ENCODE measurements at places on chromosomes 13 and 19. TPM values are rescaled to one million over a fixed set of nuclear protein-coding genes. Genes with fewer than 3 reads are reported as not detected.
A peak's percentile ranks its signal among the peaks of the same experiment; 100 is the strongest.

DNA sequence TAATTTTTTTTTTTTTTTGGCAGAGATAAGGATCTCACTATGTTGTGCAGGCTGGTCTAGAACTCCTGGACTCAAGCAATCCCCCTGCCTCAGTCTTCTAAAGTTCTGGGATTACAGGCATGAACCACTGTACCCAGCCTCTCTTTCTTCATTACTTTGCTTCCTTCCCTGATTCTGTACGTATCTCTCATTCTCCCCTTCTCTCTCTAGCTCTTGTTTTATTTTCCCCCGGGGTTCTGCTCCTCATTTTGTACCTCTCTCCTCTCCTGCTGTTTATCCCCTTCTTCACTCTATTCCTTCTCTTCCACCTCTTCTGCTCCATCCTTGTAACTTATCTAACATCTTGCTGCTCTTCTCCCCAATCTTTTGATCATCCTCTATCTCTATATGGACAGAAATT is 46.5 kb downstream of the ZNF611 start:
- no peak overlapping the region for H3K27ac ChIP-seq
- no peak overlapping the region for H3K4me3 ChIP-seq
- peaks cover 4% of the 10 kb centered on the region for H3K36me3 ChIP-seq
- DNase-seq = no peak
- peaks cover 15% of the 10 kb centered on the region for H3K4me1 ChIP-seq

GRCh38 chr19:44792281-44792680 is 14.6 kb downstream of the CBLC start:
- H3K27me3 ChIP-seq = no peaks in the 10 kb centered on the region
- no peaks in the 10 kb centered on the region for H3K36me3 ChIP-seq
- no peak overlapping the region for H3K27ac ChIP-seq
- no peak for DNase-seq

GRCh38 chr13:84118839-84119409 is 236.7 kb upstream of the SLITRK1 start:
- H3K36me3 ChIP-seq = no peaks in the 10 kb centered on the region
- DNase-seq = no peak
- H3K4me1 ChIP-seq = no peaks in the 10 kb centered on the region
- H3K27ac ChIP-seq = no peak overlapping the region

- peaks cover 35% of the 10 kb centered on the region for H3K36me3 ChIP-seq
- no peaks in the 10 kb centered on the region for H3K4me1 ChIP-seq
- peak overlapping the region; percentile 83 for H3K4me3 ChIP-seq
- peak overlapping the region; percentile 64 for H3K27ac ChIP-seq
These were observed 749 bp downstream of the ZNF264 start for GRCh38 chr19:57192077-57192420.

GRCh38 chr13:103029798-103030197 is 36.4 kb downstream of the SLC10A2 start:
- no peaks in the 10 kb centered on the region for H3K4me1 ChIP-seq
- no peak overlapping the region for H3K4me3 ChIP-seq
- no peaks in the 10 kb centered on the region for H3K27me3 ChIP-seq
- H3K27ac ChIP-seq = no peak overlapping the region
- no peaks in the 10 kb centered on the region for H3K36me3 ChIP-seq

- no peak overlapping the region for H3K27ac ChIP-seq
- H3K36me3 ChIP-seq = no peaks in the 10 kb centered on the region
- peaks cover 13% of the 10 kb centered on the region for H3K4me1 ChIP-seq
- no peaks in the 10 kb centered on the region for H3K27me3 ChIP-seq
- DNase-seq = no peak
These were observed 168.6 kb downstream of the LACC1 start for GRCh38 chr13:44048326-44048725.

- DNase-seq = no peak
- no peaks in the 10 kb centered on the region for H3K36me3 ChIP-seq
- no peaks in the 10 kb centered on the region for H3K27me3 ChIP-seq
- no peaks in the 10 kb centered on the region for H3K4me1 ChIP-seq
- no peak overlapping the region for H3K27ac ChIP-seq
These were observed 572.0 kb downstream of the IRS2 start for GRCh38 chr13:109214393-109214792.

DNA sequence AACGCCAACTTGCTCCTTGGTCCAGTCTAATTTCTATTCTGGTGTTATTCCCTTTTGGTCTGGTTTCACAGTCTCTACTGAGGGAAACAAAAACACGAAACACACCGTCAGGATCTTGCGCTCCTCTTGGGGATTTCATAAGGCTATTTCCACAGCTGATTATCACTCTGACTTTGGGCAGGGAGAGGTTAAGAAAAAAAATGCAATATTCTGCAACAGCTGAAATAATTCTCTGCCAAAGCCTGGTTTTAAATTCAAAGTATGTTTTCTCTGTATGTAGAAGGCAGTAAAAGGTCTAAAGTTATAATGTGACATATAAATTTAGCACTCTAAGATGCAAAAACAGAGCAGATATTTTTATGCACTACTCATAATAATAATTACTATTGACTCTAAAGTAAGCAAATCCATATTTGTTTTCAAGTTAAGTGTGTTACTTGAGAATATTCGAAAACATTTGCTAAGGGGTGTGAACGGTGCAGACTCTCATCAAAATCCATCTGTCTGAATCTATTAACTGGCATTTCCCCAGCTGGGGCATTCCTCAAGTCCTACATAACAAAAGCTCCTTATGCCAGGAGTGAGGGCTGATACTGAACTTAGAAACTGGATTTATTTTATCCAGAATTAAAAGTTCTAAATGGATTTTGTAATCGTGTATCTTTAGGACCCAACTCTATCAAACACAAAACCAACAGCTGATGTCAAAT is 38.4 kb upstream of the STARD13 start:
- H3K27me3 ChIP-seq = no peaks in the 10 kb centered on the region
- no peaks in the 10 kb centered on the region for H3K4me1 ChIP-seq
- no peak for DNase-seq

- peak within 1 kb of the TSS; percentile 89 for H3K4me3 ChIP-seq
- peak within 1 kb of the TSS; percentile 89 for H3K27ac ChIP-seq
- peak; percentile 70 for DNase-seq
- peaks cover 37% of the 10 kb centered on the region for H3K4me1 ChIP-seq
These were observed at the start of gene LIN7B for GRCh38 chr19:49113762-49114629. Gene LIN7B (plus strand): TSS chr19:49114370. CDS start chr19:49114405, 35 bp downstream.

- DNase-seq = no peak
- no peaks in the 10 kb centered on the region for H3K27me3 ChIP-seq
- H3K4me3 ChIP-seq = no peak overlapping the region
- H3K4me1 ChIP-seq = peaks cover 4% of the 10 kb centered on the region
These were observed 6.1 kb upstream of the UQCR11 start for GRCh38 chr19:1611353-1611752.

GRCh38 chr13:68168448-68168847 is 938.3 kb upstream of the PCDH9 start:
- H3K4me3 ChIP-seq = no peak overlapping the region
- no peaks in the 10 kb centered on the region for H3K36me3 ChIP-seq
- no peaks in the 10 kb centered on the region for H3K4me1 ChIP-seq
- H3K27me3 ChIP-seq = no peaks in the 10 kb centered on the region
- DNase-seq = no peak
- no peak overlapping the region for H3K27ac ChIP-seq

GRCh38 chr13:29260684-29261083 is 334.8 kb downstream of the SLC7A1 start:
- H3K27ac ChIP-seq = no peak overlapping the region
- no peak for DNase-seq
- H3K4me3 ChIP-seq = no peak overlapping the region
- H3K4me1 ChIP-seq = no peaks in the 10 kb centered on the region
- no peaks in the 10 kb centered on the region for H3K36me3 ChIP-seq

- no peaks in the 10 kb centered on the region for H3K27me3 ChIP-seq
- no peak for DNase-seq
- H3K36me3 ChIP-seq = no peaks in the 10 kb centered on the region
- no peak overlapping the region for H3K4me3 ChIP-seq
- no peak overlapping the region for H3K27ac ChIP-seq
These were observed 32.0 kb upstream of the TMEM255B start for GRCh38 chr13:113726961-113727411.

GRCh38 chr19:18496167-18496979 is 25.5 kb downstream of the ELL start:
- no peak for DNase-seq
- H3K27me3 ChIP-seq = no peaks in the 10 kb centered on the region

DNA sequence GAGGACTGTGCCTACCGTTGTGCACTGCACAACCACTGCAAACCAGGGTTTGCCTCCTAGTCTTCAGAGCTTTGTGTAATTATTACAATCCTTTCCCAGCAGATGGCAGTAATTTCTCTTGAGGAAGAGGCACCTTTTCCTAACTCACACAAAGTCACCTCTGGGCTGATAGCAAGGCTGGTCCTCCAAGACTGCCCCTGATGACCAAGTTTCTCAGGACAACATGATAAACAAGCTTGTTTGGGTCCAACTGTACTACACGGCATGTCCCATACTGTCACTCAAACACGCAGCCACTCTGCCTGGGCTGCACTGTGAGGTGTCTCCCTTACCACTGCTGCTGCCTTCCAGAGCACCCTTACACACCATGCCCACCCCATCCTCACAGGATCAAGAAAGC is 39.3 kb downstream of the RFXAP start:
- no peaks in the 10 kb centered on the region for H3K27me3 ChIP-seq
- peaks cover 10% of the 10 kb centered on the region for H3K36me3 ChIP-seq
- no peaks in the 10 kb centered on the region for H3K4me1 ChIP-seq
- H3K4me3 ChIP-seq = no peak overlapping the region
- DNase-seq = no peak
- H3K27ac ChIP-seq = no peak overlapping the region

- H3K4me1 ChIP-seq = no peaks in the 10 kb centered on the region
- DNase-seq = no peak
- no peak overlapping the region for H3K4me3 ChIP-seq
- H3K27ac ChIP-seq = no peak overlapping the region
- no peaks in the 10 kb centered on the region for H3K36me3 ChIP-seq
These were observed 96.8 kb downstream of the KDM4B start for GRCh38 chr19:5065663-5066093.

GRCh38 chr19:7200736-7201135 is 93.5 kb downstream of the INSR start:
- DNase-seq = no peak
- no peaks in the 10 kb centered on the region for H3K27me3 ChIP-seq
- H3K27ac ChIP-seq = no peak overlapping the region
- H3K36me3 ChIP-seq = no peaks in the 10 kb centered on the region
- peaks cover 6% of the 10 kb centered on the region for H3K4me1 ChIP-seq

GRCh38 chr13:39379118-39379517 is 223.9 kb downstream of the LHFPL6 start:
- no peaks in the 10 kb centered on the region for H3K4me1 ChIP-seq
- H3K27ac ChIP-seq = no peak overlapping the region
- H3K36me3 ChIP-seq = no peaks in the 10 kb centered on the region
- no peak for DNase-seq

DNA sequence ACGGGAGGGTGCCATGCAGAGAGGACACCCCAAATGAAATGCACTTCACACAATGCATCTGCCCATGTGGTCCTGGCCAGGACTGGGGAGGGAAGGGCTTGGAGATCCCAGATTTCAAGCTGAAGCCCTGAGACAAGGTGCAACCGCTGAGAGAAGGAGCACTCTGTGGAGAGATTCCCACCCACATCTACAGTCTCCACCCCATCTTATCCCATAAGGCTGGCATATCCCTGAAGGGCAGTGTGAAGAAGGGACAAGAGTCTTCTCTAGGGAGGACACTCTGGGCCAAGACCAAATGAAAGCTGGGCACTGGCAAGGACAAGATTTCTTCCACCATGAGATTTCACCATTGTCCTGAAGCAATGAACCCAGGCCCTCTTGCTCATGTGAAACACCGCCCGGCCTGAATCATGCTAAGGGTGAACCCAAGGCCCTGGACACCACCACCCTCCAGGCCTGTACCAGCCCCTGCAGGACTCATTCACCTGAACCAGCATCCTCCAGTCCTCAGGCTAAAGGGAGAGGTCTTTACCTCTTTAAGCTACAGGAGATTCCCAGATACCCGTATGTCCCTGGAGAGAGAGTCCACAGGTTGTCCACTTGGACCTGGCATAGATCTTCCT is 20.5 kb downstream of the CEACAM4 start:
- no peak overlapping the region for H3K4me3 ChIP-seq
- H3K36me3 ChIP-seq = no peaks in the 10 kb centered on the region
- H3K4me1 ChIP-seq = no peaks in the 10 kb centered on the region
- DNase-seq = no peak
- H3K27me3 ChIP-seq = no peaks in the 10 kb centered on the region

DNA sequence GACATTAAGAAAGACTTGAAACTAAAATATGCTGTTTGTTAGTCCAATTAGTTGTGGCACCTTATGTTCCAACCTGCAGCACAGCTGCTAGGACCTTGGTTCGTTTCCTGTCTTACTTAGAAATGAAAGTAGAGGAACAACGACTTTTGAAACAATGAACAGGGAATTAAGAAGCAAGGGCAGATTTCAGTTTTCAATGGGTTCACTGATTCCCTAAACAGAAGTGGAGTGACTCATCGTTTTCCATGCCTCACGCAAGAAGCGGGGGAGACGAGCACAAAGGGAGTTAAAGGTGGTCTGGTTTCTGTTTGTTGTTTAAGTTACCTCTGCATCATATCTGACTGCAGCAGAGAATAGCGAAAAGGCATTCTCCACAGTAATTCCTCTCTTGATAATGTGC is 44.8 kb downstream of the PHF11 start:
- H3K27me3 ChIP-seq = no peaks in the 10 kb centered on the region
- peaks cover 19% of the 10 kb centered on the region for H3K4me1 ChIP-seq
- DNase-seq = no peak

DNA sequence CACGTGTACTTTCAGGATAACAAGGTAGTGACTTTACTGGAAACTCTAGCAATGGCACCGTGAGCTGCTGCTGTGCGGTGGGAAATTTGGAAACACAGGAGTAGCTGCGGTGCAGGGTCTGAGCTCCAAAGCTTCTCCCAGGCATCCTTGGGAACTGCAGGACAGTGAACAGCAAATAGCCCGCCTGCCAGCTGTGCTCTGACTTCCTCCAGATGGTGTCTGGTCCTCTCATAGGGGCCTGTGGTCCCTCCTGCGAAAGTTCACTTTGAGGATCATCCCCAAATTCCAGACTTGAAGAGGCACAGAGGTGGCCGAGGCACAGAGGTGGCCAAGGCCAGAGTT is 287.3 kb upstream of the MAB21L1 start:
- H3K27ac ChIP-seq = no peak overlapping the region
- no peaks in the 10 kb centered on the region for H3K27me3 ChIP-seq
- H3K4me3 ChIP-seq = no peak overlapping the region
- DNase-seq = no peak

ZNF611 gene
- 10.7 TPM for total RNA-seq

UBE2L5 gene
- not detected for total RNA-seq

ODAD3 gene
- total RNA-seq = not detected

NRTN gene
- 12.7 TPM for total RNA-seq

TINCR gene
- 0.19 TPM for total RNA-seq

SLITRK6 gene
- total RNA-seq = 0.65 TPM

BEST2 gene
- total RNA-seq = not detected

TMIGD2 gene
- not detected for total RNA-seq

SSC5D gene
- 3.8 TPM for total RNA-seq

PROZ gene
- not detected for total RNA-seq
